Heart right ventricle (tissue), 16 donors: ENCODE measurements at places on chromosomes 2 and 18. TPM values are rescaled to one million over a fixed set of nuclear protein-coding genes. Genes with fewer than 3 reads are reported as not detected.

ALPI gene
- not detected for total RNA-seq

RSAD2 gene
- 15.9 TPM for total RNA-seq

DNA sequence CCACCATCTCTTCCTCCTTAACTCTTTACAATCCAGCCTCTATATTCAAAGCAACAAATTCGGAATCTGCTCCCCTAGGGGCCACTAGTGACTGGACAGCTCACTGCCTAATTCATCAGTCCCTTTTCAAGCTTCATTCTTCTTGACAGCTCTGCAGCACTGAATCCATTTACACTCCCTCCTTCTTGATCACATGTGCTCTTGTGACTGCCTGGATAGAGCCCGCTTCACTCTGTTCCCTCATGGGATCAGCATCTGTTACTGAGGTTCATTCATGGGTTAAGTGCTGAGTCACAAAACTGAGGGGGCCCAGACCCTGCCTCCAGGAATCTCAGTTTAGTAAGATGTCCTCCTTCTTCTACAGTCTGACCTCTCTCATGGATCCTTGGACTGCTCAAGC is 81.5 kb downstream of the CYRIA start:
- no peak for DNase-seq

DNA sequence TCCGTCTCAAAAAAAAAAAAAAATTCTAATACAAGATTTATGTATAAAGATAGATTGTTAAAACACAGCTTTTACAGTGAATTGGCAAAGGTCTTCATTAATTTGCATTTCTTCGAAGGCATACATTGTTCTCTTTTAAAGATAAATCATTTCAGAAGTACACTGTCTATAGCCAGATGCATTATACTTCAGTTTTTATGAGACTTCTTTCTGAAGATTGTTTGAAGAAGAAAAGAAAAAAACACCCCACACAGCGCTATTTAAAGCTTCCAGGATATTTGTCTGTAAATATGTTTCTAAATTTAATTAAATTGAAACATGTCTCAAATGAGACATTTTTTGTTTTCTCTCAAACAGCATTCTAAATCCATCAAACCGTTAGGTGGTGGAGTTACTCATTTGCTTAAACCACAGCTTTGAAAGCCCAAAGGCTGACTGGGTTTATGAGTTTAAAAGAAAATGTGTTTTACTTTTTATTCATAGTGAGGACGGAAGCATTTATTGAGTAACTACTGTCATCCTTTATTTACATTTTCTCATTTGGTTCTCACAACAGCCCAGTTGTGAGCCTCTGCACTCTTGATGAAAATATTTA is 42.4 kb upstream of the C1GALT1C1L start:
- DNase-seq: no peak

DNA sequence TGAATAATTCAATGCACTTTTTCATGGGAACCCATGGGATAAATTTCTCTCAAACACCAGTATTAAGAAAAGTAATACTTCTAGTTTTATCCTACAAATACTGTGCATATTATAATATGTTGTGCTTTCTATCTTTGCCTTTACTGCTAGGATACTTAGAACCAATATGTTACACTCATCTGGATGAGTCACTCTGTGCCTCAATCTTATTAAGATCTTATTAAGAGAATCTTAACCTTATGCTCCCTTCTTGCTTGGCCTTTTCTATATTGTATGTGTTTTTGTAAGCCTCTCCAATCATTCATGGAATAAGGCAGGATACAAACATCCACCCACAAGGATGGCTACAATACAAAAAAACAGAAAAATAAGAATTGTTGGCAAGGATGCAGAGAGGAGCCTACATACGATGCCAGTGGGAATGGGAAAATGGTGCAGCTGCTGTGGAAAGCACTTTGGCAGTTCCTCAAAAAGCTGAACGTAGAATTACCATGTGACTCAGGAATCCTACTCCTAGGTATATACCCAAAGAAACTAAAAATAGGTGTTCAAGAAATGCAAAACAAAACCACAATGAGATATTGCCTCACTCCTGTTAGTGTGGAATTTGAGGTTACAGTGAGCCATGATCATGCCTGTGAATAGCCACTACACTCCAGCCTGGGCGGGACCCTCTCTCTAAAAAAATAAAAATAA is 10.7 kb upstream of the TWSG1 start:
- no peak for DNase-seq

DNA sequence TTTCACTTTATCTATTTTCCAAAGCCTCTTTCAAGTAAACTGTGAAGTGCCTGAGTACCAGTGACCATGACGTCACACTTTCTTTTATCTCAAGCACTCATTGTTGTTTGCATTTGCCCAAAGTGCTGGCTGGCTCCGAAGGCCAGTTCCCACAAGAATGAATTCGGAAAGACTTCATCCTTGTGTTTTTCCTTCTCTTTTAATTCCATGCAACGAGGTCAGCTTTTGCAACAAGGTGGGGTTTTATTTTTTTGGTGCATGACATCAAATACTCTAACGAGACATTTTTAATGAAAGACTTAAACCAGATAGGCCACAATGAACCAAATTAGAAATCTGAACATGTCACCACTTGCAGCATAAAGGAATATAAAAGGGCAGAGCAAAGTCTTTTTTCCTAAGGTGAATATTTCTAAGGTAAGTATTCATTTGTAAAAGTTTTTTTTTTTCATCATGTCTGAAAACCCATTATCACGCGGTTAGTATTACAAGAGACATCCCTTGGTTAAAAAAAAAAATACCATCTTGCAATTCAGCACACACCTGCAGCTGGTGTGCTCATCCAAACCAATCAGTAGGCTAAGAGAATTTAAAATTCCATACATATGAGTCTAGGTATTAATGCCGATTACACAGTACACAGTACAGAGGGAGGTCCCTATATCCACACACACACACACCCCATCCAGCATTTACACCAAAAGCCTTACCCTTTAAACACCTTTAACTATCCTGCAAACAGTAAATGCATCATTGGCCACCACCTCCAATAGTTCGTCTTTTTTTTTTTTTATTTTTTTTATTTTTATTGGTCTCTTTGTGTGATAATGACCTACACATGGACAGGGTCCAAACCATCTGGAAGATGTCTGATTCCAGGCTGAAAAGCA is 2.3 kb downstream of the ARL4C start:
- DNase-seq: no peak

DNA sequence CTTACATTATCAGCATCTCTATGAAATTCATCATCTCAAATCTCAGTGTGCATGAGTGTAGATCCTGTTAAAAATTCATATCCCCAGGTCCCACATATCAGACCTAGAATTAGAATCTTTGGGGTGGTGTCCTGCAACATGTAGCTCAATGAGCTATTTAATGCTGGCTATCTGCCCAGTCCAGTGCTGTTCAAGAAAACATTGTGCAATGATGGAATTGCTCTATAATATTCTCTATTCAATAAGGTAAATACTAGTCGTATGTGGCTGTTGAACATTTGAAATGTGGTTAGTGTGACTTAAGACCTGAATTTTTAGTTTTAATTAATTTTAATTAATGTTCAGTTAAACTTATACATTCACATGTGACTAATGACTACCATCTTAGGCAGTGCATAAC is 127.4 kb downstream of the NOL4 start:
- no peak for DNase-seq

DNA sequence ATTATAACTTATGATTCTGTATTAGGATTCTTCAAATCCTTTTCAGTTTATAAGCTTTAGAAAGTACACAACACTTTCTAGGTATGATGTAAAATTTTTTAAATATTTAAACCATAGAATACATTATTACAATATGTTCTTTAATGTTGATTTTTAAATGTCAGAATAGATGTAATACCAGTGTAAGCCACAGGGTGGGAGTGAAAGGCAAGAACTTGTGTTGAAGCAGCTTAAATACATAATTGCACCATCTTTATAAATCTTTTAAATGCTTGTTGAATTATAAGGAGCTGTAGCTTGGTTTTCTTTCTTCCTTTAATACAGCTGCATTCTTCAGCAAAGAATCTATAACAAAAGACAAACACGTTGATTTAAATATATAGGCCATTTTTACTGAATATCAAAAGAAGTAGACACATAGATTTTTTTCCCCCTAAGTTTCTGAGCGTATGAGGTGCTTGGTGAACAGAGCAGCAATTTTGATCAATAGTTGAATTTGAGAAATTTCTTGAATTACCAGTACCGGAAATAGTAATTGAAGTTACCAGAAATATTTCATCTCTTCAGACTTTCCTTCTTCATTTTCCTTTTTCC is 63.0 kb downstream of the TANK start:
- DNase-seq: no peak

DNA sequence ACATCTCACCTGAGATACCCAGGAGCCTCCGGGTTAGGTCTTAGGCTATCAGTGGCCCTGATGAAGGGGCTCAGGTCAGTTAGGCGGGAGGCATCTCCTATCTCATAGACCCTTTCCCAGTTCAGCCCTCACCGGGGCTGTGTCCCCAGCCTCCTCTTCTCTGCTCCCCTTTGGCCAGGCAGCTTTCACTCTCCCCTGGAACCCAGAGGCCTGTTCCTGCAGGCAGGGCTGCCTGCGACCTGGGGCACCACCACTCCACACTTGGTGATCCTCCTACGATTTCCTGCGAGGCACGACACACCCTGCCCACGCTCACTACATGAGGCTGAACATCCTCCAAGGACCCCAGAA is 51.2 kb downstream of the SFXN5 start:
- no peak for DNase-seq

DNA sequence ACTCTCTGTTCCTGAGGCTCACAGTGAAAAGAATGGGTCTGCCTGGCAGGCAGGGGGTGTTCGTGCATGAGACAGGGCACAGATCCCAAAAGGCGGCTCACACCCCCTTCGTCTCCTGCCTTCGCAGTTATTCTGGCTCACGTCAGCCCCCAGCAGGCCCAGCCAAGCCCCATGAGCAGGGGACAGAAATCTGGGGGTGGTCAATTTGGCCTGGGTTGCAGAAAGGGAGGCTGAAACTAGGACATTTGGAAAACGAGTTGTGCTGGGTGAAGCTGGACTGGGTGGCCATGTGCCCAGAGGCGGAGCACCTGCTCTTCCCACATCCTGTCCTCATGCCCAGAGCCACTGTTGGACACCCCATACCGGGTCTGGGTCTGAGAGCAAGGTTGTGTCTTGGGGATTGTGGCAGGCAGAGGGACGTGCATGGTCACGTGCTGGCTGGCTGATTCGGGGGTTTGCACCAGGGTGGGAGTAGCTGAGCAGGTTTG is 99.0 kb upstream of the MCFD2 start:
- no peak for DNase-seq

GRCh38 chr2:190169221-190170072 is 106.9 kb upstream of the MSTN start:
- DNase-seq: no peak

DNA sequence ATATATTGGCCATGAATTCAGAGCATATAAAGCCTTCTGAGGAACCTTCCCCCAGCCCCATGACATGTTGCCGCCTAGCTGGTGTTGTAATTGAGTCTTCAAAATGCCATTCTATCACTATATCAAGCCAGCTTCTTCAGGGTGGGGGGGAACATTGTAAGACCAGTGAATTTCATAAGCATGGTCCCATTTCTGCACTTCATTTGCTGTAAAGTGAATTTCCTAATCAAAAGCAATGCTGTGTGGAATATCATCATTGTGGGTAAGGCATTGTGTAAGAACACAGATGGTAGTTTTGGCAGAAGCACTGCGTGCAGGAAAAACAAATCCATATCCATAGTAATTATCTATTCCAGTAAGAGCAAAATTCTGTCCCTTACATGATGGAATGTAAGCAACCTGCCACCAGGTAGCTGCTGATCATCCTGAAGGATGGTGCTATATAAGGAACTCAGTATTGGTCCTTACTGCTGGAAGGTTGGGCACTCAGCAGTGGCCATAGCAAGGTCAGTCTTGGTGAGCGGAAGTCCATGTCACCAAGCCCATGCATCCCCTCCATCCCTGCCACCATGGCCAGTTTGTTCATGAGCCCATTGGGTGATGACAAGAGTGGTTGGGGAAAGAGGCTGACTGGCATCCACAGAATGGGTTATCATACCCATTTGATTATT is 159.4 kb downstream of the COPS8 start:
- DNase-seq: no peak

DNA sequence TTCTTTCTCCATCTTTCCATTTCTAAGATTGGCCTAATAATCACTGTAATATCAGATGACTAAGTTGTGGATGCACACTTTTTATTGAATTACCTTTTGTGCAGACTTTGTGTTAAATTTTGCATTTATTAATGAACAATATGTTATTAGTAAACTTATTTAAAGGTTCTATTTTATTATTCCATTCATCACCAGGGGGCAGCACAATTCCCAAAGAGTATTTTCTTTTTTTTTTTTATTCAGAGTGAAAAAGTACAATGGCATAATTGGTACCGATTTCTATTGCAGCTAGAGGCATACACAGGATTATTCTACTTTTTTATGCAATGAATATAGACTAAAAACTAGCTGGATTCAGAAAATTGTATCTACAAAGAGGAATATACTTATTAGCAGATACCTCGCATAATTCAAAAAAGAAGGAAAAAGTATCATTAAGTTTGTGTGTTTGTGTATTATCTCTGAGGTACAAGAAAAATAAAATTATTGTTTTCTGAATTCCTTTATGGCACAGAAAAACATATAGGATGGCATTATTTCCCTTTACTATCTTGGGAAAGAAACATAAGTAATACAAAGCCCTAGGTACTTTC is 390.6 kb downstream of the ERBB4 start:
- no peak for DNase-seq

- no peak for DNase-seq
These were observed 746.1 kb upstream of the DDX18 start for GRCh38 chr2:117068371-117068770.

GRCh38 chr2:178506101-178506500 is 25.8 kb downstream of the PLEKHA3 start:
- DNase-seq: no peak

DNA sequence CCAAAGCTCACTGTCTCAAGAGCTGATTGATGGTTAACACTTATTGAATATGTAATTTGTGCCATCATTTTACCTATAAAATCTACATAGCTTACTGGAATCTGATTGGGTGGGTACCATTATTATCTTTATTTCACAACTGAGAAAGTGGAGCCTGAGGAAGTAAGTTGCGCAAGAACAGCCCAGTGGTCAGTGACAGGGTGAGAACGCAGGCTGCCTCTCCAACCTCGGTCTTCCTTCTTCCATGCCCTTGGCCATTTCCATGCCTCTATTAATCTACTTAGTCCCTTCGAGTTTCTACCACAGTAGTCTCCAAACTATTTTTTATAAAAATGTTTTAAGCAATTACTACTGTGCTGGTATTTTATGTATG is 390.9 kb upstream of the VWC2L start:
- no peak for DNase-seq
